Stimulated activated CD4-positive, alpha-beta T cell treated with anti-CD3 and anti-CD28 coated beads, Interleukin-1b, Interleukin-23, amount 100 ng/mL, for 1 hour (primary cell): ENCODE measurements at places on chromosomes 5 and 9.

DNA sequence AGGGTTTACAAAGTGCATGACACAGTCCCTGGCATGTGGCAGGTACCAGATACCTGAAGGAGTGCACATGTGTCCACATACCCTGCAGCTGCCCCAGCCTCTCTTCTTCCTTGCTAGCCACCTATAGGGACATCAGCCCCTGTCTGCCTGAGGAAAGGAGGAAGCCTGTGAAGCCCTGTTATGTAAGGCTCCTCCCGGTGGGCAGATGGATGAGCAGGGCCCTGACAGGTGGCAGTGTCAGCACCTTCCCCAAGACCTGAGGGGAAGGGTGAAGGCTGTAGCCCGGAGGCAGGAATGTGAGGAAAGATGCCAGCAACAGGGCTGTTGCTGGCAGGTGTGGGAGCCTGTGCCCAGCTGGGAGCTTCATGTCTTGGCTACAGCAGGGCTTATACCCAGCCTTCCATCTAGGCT, 21.7 kb downstream of the TCF7 start:
- no peak for DNase-seq

DNA sequence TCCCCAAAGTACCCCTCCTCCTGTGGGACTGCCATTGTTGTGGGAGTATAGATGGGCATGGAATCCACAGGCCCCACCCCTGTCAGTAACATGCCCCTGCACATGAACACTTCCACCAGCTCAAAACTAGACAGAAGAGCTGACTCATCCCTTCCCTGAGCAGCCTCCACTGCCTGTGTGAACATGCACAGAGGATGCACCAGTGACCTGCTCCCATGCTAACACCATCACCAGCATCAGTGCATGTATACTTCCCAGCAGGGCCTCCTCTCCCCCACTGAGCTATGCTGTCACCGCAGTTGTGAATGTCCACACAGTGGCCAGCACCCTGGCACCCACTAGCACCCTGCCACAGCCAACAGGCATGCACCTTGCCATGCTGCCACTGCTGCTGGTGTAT, 939.8 kb downstream of the EFNA5 start:
- no peak for DNase-seq

DNA sequence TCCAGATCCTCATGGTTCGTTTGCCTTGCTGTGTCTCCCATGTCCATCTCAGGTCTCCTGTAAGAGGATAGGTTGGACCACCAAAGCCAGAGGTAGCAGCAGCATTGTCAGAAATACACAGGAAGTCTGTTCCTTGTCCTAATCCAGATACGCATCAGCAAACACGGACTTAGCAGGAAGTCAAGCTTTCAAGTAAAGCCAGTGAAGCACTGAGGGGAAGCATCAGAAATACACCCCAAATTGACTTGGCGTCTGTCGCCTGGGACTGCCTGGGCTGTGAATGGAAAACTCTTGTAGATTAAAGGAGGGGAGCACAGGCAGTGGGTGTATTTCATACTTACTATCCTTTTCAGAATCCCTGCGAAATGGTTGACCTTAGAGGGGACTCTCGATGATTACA, 171.3 kb downstream of the PSAT1 start:
- no peak for DNase-seq

GRCh38 chr5:163916861-163917260, 411.4 kb downstream of the MAT2B start:
- no peak for DNase-seq

- DNase-seq, result no peak
These were observed 29.5 kb downstream of the HAVCR1 start for GRCh38 chr5:157029457-157029856.

GRCh38 chr9:34125681-34126206, 754 bp downstream of the DCAF12 start:
- DNase-seq, result no peak

DNA sequence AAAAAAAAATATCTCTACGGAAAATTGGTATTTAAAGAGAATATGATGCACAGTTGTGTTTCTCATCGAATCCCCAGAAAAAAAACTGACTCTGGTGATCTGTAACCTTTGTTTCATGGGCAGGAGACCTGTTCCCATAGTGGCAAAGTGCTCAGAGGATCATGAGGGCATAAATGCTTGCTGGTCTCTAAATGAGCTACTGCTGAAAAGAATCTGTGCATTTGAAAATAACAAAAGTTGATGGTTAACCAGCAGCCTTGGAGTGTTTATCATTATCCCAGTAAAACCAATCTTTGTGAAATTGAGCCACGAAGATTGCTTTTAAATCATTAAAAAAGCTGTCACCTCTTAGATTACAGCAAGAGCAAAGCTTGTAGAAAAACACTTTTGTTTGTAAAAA, 775.4 kb downstream of the MTRR start:
- DNase-seq, result no peak

- DNase-seq, result no peak
These were observed 197.6 kb downstream of the DRD1 start for GRCh38 chr5:175246242-175246888.

DNA sequence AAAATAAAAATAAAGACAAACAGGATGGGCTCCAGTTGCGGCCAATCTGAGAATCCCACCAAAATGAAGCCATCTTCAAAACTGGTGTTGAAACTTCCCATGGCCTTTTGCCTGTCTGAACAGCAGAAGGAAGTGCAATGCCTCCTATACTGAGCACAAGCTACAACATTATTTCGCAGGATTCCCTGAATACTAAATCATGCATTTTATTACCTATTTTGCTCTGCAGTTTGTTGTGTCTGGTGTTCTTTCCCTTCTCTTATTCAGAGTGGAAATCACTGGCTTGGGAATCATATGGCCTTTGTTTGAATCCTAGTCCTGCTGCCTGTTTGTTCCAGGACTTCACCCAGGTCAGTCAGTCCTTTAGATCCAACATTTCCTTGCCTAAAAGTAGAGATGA, at the start of gene OR2Y1:
OR2Y1 (minus strand) TSS at position 101 of the 400 bp plus-strand sequence; CDS start at position 101, 0 bp downstream.
- no peak for DNase-seq

DNA sequence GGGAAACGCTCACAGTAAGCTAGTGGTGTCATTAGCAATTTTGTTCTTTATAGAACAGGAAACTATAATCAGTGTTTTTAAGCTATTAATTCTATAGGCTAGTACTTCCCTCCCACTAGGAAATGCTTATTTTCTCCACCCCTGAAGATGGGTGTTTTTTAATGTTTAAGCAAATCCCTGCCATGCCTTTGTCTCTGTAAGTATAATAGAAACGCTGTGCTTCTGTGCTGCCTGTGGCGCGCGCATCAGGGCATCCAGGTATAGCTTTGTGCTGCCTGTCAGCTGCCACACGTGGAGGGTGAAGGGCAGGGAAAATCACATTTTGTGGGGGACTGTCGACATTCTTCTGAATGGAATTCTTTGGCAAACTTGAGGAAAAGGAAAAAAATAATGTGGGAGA, 217.5 kb downstream of the RAB3C start:
- no peak for DNase-seq

- DNase-seq, result no peak
These were observed 129.7 kb upstream of the DHFR start for GRCh38 chr5:80784451-80784850.

- no peak for DNase-seq
These were observed 36.9 kb upstream of the MED27 start for GRCh38 chr9:132116583-132116982.

GRCh38 chr9:127066060-127066850, 56.2 kb downstream of the ANGPTL2 start:
- no peak for DNase-seq

DNA sequence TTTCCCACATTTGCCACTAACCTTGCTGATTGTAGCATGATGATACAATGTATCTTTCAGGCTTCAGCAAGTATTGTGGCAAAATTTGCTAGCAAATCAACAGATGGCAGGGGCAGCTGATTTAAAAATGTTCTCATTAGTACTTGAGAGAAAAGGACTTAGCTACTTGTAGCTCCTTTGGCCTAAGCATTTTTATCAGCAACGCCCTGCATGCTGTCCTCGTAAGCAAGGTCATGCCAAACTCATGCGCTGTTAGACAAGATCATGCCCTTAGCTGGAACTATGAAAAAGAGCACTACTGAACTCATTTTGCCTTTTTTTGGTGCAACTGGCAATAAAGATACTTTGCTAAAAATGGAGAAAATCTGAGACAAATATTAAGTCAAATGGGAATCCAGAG, 197.1 kb downstream of the ICE1 start:
- DNase-seq, result no peak
